ENCODE measurements at places on chromosomes 4 and X.

DNA sequence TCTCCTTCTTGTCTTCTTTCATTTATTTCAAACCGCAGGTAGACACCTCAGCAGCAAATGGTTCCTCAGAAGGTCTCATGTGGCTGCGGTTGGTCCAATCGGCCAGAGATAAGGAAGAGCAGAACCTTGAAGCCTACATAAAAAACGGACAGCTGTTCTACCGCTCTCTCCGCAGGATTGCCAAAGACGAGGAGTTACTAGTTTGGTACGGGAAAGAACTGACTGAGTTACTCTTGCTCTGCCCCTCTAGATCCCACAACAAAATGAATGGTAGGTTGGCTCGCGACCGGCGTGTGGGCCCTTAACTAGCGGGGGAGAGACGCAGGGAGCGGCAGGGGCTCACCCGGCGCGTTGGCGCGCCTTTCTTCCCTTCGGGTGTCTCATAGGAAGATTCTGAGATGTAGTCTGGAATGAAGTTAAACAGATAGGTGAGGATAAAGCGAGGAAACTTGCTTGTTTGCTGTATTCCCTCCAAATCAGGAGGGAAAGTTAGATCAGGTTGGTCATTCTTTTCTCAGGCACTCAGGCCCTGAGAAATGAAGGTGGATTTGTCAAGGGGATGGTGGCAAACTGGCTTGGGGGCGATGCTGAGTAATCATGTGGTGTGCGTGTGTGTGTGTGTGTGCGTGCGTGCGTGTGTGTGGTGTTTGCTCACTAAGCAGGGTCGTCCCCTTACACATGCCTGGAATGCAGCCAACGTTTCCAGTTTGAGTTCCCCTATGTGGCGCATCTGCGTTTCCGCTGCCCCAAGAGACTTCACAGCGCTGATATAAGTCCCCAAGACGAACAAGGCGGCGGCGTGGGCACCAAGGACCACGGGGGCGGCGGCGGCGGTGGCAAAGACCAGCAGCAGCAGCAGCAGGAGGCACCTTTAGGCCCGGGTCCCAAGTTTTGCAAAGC, 4.2 kb downstream of the PRDM8 start:
- peak; percentile 64 for DNase-seq

DNA sequence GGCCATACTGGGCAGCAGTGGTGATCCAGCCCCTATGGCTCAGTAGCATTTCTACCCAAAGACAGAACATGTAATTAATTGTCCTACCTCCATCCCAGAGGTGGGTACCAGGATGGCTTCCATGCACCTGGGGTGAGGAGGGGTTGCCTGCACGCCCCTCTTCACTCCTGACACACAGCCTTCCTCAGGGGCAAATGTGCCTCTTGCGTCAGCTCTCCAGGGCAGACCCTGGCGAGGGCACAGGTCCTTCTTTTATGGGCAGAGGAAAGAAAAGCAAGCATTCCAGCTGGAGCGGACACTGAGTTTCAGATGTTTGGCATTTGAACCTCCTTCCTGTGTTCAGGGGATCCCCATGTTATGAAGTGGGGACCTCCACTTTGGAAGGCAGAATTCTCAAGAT, 95.6 kb downstream of the PHKA2 start:
- DNase-seq = no peak

DNA sequence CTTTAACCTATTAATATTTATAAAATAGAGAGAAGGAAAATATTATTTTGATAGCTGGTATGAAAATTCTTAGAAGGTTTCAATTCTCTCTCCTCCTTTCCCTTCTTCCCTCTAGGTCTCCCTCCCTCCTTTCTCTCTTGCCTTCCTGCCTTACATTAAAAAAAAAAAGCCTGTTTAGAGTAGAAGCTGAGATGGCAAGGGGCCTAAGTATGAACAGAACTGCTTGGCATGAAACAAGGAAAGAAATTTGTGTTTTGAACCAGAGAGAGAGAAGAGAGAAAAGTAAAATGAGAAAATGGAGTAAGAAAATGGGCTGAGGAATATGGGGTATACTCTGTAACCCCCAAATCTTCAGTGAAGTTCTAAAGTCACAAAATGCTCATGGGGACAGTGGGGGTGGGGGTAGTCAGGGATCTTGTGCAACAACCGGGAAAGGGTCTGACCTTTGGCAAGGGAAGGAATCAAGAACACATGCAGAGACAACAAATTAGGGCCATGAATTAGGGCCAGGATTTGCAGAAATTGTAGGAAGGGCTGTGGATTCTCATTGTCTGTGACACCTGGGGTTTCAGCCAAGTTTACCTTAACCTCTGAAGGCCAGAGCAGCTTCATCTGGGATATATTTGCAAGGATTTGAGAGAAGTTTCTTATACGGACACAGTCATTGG, 30.6 kb downstream of the SUPT20HL2 start:
- DNase-seq = no peak

GRCh38 chr4:103168993-103169392, 29.1 kb downstream of the CENPE start:
- no peak for DNase-seq

GRCh38 chr4:40722576-40723161, 27.1 kb upstream of the NSUN7 start:
- no peak for DNase-seq

- no peak for DNase-seq
Observed at GRCh38 chr4:157265281-157265680, 44.8 kb downstream of the GRIA2 start.

DNA sequence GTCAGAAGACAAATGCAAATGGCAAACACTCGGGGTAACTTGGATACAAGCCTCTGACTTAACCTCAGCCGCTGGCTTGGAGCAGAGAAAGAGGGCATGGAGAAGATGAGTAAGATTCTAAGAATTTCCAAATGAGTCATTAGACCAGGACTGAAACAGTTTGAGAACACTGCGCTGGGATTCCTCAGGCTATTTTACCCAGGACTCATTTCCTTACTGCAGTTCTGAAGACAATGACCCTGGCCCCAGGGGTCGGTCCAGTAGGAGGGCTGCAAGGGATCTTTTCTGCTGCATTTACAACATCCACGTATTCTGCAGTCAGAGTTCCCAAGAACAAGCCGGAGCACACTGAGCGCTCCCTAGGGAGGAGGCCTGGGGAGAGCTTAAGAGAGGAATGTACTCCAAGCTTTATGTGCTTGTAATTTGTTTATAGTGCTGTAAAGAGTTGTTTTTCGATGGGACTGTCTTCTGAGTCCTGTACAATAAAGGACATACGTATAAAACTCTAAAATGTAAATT, 27.3 kb upstream of the SORBS2 start:
- no peak for DNase-seq

- peak; percentile 20 for DNase-seq
Observed at GRCh38 chr4:1012034-1012739, 761 bp downstream of the FGFRL1 start.

DNA sequence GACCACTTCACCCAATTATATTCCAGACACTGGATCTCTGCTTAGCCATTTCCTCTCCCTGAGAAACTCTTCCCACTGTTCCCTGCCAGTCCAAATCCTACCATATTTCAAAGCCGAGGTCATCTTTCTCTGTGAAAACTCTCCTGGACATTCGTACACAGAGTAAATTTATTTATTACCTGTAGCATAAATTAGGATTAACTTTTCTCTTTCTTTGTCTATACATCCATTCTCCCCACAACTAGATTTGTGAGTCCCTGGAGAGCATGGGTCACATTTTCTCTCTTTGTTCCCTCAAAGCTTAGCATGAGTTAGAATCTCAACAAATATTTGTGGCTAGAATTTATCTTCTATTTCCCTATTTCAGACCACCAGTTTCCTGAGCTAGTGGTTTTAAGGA, 27.8 kb upstream of the SMIM10 start:
- no peak for DNase-seq

- no peak for DNase-seq
Observed at GRCh38 chr4:77931452-77932135, 69.0 kb downstream of the MRPL1 start.

DNA sequence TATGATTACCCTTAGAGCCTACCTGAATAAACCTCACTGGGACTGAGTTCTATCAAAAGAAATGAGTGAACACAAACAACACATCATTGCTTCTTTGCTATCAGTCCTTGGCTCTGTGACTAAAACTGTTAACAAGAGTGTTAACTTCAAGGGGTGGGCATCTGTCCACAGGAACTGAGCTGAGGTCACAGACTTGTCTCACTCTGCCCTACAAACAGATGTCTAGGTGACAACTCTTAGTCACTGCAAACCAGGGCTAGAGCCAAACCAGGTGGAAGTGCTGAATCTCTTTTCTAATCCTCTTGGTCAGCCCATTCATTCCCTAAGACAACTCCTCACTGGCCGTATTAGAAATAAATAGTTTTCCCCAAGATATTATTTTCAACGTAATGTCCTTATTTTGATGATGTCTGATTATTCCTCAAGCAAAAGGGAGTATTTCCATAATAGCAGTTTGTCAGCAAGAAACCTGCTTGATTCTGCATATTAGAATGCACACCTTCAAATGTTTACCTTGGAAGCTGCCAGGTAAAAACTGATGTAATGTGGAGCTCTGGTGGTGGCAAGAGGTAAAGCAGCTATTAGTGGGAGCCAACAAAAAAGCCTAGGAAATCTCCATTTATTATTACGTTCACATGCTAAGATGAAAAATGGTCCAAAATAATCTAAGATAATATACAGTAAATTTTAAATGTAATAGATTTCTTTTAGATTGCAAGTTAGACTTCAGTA, 4.0 kb downstream of the COL25A1 start:
- no peak for DNase-seq

GRCh38 chrX:10904220-10904619, 206.9 kb upstream of the HCCS start:
- no peak for DNase-seq

GRCh38 chr4:55303760-55304165, 42.3 kb upstream of the SRD5A3 start:
- no peak for DNase-seq

GRCh38 chr4:12507868-12508481, 976.2 kb downstream of the RAB28 start:
- DNase-seq = no peak
